ENCODE measurements at places on chromosomes 3 and 15.

DNA sequence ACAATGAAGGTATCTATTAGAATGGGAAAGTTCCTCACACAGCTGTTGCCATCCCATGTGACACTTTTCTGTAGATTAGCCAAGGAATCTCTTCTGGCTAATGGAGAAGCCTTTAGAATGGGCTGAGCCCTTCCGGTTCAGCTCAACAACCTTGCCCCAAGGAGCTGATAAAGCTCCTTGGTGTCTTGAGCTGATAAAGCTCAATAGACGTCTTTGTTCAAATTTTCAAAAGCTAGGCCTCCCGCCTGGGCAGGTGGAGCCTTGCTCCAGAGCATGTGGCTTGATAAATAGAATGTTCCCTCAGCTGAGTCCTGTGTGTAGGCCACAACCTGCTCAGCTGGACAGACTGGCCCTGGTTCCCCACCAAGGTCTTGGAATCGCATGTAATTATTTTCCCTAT, 7.2 kb upstream of the BNIP2 start:
- no peak for DNase-seq

- no peak for DNase-seq
Observed at GRCh38 chr3:125374501-125374995, 577 bp downstream of the ZNF148 start.

DNA sequence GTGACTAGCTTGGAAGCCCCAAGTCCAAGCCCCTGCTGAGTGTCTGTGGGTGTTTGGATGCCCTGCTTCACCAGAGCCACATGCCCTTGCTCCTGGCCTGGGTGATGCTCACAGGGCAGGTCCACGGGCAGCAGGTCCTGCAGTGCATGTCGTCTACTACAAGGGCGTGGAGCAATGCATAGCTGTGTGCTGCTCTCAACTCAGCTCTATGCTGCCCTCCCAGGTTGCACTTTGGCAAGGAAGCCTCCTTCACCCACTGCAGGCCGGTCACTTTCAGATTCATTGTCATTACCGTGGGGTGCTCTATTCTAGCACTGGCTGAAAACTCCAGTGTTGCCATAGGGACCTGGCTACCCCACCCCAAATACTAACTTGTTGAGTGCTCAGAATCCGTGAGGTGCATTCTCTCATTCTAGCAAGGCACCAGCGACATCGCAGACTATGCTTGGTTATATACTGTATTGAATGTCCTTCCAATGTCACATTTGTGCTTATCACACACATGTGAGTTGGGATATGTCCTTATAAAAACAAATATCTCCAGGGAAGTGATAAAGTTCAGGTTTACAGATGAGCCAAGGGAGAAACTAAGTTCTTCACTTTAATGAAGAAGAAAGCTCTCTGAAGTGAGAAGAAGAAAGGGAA, 51.8 kb downstream of the GRAMD1C start:
- DNase-seq, result no peak

GRCh38 chr15:57033715-57034439, 115.4 kb downstream of the TCF12 start:
- no peak for DNase-seq

- no peak for DNase-seq
Observed at GRCh38 chr15:74032606-74033561, 38.4 kb downstream of the PML start.

DNA sequence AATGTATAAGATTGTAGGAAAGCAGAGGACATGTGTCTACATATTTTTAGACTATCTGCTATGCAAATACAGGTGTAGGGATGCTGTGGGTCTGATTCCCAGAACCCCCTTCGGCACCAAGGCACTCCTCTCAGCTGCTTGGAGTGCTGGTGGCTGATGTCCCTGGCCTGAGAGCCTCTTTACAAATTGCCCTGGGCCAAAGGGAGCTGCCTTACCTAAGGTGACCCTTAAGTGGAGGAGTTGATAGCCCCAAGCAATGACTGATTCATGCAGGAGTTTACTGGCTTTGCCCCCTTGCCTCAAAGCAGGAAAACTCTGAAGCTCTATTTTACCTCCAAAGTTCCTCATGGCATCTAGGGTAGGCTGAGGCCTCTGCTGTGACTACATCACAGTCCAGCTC, 83.0 kb downstream of the ZNF385D start:
- DNase-seq, result no peak

GRCh38 chr15:90787881-90788280, 70.7 kb downstream of the BLM start:
- DNase-seq, result no peak

GRCh38 chr3:122577409-122578031, at the start of gene PARP15:
TSS of gene PARP15 (plus strand) at chr3:122577650. CDS start at chr3:122577668, 18 bp downstream.
- no peak for DNase-seq

DNA sequence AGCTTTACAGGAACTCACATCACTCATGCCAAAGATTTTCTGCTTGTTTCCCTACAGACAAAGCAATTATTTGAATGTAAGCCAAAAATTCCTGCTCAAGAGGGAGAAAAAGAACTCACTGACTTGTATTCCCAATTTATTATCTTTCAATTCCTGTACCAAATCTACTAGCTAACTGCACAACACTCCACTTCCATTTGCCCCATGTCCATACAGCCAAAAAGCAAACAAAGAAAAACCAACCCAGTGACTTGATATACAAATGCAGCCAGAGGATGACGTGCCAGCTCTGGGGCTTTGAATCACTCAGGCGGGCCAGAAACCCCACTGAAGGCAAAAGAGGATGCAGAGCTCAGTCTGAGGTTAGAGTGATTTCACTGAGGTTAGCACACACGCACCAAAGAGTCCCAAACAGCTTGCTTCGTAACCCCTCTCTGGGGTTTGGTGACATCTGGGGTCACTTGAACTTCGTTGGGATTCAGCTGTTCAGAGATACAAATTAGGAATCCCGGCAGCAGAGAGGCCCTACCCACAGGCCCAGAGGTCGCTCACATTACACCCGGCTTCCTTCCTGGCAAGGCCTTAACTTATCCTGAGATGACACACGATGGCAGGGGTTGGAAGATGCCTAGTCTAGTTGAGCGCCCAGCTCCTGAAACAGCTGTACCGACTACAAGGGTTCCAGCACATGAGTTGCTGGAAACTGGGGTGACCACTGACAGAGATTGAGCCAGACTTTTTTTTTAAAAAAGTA, 1.6 kb downstream of the RFTN1 start:
- DNase-seq, result peak; percentile 86

GRCh38 chr3:94089126-94089525, 26.3 kb downstream of the NSUN3 start:
- DNase-seq, result no peak

GRCh38 chr3:43894176-43895049, 203.7 kb downstream of the ABHD5 start:
- DNase-seq, result peak; percentile 60

GRCh38 chr15:64246364-64247189, 83.8 kb upstream of the PPIB start:
- peak; percentile 72 for DNase-seq

- no peak for DNase-seq
Observed at GRCh38 chr3:112799946-112800345, 46.7 kb downstream of the CD200R1L start.

DNA sequence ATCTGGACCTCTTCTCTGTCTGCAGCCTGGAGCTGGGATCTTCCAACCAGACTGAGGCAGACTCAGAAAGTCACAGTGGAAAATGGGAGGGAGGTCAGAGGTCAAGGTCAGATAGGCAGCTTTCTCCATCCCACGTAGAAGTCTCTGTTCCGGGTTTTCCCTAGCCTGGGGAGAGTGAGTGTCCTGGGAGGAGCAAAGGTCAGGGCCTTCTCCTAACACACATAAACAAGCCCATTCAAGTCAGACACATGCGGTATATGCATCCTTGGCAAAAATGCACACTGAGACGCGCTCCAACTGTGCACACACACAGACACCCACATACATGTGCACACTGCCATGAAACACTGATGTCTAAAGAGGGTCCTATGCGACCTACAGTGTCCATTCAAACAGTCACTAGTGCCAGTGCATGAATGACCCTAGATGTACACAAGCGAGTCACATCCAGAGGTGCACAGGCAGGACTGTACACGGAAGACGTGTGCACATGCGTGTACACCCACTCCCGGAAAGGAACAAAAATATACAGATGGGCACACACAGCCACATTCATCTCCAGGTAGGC, 681 bp downstream of the TWF2 start:
- DNase-seq, result no peak

- no peak for DNase-seq
Observed at GRCh38 chr15:23897091-23897490, 210.0 kb upstream of the NDN start.

GRCh38 chr3:193782276-193782647, 189.3 kb downstream of the OPA1 start:
- no peak for DNase-seq

DNA sequence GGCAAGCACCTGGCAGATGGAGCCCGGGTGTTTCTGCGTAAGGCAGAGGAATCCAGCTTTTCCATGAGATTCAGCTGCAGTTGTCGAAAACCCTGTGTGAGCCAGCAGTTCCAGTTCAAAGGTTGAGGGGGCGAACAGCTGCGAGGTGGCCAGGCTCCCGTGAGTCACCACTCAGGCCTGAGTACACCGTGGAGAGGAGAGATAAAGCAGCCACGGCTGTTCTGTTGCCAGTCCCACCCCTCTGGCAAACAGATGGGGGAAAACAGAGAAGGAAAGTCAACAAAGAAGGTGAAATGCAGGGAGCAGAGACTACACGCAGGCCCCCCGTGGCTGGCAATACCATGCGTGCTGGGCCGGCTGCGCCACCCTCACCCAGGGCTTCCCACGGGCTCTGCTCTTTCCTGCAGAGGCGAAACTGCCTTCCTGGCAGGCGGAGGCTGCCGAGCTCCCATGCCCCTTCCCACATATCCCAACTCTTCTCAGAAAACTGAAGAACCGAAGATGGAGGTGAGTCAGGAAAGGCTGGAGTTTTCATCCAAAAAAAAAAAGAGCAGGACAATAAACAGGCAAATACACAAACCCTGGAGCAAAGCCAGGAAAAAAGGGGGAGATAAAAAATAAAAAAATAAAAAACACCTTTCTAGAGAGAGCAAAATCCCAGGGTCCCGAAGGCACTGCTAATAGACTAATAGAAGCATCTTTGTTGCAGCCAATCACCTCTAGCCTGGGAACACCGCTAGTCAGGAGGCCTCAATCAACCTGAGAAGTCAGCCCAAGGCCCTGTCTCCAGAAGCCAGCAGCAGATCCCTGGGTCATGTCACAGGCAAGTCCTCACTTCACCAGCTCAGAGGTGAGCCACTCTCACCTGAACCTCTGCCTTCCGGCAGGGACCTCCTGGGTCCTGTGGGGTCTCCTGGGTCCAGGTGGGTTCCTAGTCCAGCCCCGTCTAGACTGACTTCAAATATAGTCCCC, 37.7 kb downstream of the FAM174B start:
- peak; percentile 72 for DNase-seq

- DNase-seq, result no peak
Observed at GRCh38 chr3:126262227-126262626, 81.8 kb upstream of the ALDH1L1 start.

GRCh38 chr3:72912532-72912931, 24.7 kb downstream of the GXYLT2 start:
- DNase-seq, result no peak

GRCh38 chr3:13839253-13839652, 40.6 kb downstream of the WNT7A start:
- no peak for DNase-seq

GRCh38 chr3:81302045-81302444, 459.4 kb downstream of the GBE1 start:
- DNase-seq, result no peak

- no peak for DNase-seq
Observed at GRCh38 chr3:194573680-194574437, 59.4 kb downstream of the TMEM44 start.

- DNase-seq, result no peak
Observed at GRCh38 chr3:47409284-47409683, 28.5 kb downstream of the PTPN23 start.

- DNase-seq, result no peak
Observed at GRCh38 chr15:87490666-87491065, 765.9 kb downstream of the NTRK3 start.

- DNase-seq, result peak; percentile 26
Observed at GRCh38 chr15:95325763-95326404, 1004.6 kb upstream of the NR2F2 start.

- no peak for DNase-seq
Observed at GRCh38 chr3:171849617-171850319, 6.6 kb downstream of the TMEM212 start.

DNA sequence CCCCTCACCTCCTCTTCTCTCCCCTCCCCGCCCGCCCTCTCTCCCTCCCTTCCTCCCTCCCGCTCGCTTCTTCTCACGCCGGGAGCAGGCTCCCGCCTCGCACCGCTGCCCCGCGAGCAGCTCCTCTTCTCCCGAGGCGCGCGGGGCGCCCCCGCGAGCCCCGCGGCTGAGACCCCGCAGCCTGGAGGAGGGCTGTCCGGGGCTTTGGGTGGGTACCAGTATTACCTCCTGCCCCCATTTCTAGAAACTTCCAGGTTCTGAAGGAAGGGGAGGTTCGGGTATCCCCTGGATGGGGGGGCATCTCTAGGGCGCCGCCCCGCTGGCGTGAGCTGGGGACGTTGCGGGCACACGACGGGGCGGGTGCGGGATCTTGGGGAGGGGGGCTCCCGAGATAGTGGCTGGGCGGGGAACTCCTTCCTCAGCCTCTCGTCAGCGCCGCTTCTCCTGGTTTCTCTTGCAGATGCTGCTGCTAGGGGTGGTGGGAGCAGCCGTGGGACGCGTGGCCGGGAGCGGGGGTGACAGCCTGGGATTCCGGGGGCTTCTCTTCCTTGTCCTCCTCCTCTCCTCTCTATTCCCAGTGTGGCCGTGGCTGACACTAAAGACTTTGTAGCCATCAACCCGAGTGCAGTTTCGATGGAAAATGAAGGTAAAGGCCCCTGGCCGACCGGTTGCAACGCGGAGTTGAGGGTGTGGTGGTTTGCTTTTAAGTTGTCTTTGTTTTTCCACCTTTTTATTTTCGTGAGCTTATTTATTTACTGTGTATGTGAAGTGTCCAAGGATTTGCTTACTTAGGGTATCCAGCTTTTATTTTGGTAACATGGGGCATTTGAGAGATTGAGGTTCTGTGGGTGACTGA, 474 bp downstream of the ATP2C1 start:
- DNase-seq, result no peak

DNA sequence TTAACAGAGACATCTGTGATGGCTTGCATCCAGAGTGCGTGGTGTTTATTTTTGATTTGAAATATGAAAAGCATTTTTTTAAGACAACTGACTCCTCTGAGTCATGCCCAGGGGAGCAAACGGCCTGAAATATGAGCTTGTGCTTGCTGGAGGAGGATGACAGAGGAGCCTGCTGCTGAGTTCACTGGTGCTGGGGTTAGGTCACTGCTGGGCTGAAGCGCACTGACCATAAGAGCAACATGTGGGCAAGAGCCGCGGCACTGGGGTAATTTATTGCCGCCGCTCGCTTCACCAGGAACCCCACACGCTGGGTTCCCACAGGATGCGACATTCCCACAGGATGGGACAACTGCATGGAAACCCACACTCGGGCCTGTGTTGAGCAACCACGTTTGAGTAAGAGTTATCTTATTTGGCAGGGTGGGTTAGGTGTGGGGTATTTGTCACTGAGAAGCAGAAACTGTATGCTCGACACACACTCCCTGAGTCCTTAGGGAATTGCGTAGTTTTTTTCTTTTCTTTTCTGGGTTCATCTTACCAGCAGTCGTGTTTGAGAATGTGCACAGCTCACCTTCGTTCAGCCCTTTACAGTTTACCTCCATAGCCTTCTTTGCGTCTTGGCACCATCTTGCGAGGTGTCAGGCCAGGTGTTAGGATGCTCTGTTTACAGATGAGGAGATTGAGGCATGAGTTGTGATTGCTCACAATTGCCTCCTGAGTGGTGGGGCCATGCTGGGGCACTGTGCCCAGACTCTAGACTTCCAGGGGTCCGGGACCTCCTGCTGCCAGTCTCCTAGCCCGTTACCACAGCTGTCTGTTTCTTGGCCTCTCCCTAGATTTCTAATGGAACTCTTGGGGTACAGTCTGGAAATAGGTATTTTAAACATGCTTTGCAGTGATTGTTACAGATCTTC, 60.4 kb downstream of the SMAD3 start:
- peak; percentile 99 for DNase-seq
